NCI-H1436 (cell line): ENCODE measurements at places on chromosomes 12 and 14.

GRCh38 chr14:65084554-65085505 is 17.5 kb downstream of the MAX start:
- DNase-seq, result no peak

DNA sequence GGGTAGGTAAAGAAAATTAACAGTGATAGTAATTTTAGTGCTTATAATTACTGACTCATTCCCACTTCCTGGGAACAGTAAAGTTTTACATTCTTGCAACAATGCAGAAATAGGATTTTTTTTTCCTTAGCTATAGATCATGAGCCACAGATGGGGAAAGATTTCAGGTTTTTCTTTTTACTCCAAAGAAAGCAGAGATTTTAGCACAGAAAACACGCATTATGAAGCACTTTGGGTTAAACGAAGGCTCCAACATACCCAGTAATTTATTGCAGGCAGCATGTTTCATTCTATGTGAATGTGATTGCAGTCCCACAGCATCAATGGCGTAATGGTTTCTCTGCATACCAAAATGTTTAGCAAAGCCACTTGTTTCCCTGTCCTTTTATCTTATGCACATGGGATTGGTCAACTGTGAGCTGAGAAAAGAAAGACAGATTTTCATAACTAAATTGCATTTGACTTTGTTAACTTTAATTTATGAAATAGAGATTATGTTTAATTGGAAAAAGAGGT is 124.6 kb upstream of the E2F7 start:
- DNase-seq, result no peak

GRCh38 chr12:96995861-96996260 is 88.8 kb downstream of the NEDD1 start:
- DNase-seq, result no peak

GRCh38 chr14:102819176-102819628 is 42.0 kb downstream of the TRAF3 start:
- DNase-seq, result no peak

DNA sequence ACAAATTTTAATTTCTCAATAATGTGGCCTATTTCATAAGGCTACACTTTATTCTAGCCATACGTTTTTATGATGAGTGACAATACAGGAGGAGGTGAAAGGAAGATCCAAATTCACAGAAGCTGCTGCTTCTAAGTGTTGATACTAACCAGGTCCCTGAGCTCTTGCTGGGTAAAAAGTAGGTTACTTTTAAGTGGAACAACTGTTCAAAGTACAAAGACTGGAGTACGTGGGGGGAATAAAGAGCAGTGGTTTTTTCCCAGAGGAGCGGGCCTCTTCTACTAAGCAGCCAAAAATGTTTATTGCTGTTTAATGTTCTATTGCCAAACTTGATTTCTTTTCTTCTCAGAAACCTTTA is 301.8 kb downstream of the AEBP2 start:
- DNase-seq, result no peak

- no peak for DNase-seq
These were observed 159.2 kb downstream of the MYRFL start for GRCh38 chr12:69984241-69984640.

DNA sequence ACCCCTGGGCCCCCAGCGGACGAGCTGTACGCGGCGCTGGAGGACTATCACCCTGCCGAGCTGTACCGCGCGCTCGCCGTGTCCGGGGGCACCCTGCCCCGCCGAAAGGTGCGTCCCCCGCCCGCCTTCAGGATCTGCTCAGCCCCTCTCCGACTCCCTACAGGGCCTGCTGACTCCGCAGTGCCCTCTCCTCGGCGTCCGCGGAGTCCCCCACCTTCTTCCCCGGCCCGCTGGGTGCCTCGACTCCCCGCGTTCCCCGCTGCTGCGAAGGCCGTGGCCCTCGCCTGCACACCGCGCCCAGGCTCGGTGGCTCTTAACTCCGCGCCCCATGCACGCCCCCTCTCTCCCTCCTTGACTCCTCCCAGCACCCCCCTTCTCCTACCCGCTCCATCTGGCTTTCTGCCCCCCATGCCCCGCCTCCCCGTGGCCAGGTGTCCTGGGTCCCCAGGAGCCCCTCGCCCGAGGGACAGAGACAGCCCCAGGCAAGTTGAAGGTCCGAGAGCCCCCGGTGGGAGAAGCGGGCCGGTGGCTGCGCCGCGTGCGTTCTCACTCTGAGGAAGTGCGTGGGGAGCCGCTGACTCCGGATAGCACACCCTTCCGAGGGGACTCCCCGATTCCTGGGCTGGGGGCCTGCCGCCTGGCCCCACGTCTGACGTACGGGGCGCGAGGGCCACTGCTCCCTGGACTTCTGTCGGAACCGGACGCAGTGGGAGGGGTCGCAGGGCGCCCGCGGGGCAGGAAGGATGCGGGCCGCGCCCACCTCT is 594 bp downstream of the TAMALIN start:
- no peak for DNase-seq

DNA sequence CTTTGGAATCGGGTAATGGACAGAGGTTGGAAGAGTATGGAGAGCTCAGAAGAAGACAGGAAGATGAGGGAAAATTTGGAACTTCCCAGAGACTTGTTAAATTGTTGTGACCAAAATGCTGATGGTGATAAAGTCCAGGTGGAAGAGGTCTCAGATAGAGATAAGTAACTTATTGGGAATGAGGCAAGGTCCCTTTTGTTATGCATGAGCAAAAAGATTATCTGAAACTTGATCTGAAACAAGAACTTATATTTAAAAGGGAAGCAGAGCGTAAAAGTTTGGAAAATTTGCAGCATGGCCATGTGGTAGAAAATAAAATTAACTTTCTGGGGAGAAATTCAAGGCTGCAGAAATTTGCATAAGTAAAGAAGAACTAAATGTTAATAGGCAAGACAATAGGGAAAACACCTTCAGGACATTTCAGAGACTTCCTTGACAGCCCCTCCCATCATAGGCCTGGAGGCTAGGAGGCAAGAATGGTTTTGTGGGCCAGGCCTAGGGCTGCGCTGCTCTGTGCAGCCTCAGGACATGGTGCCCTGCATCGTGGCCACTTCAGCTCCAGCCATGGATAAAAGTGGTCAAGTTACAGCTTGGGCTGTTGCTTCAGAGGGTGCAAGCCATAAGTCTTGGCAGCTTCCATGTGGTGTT is 425.7 kb upstream of the PRICKLE1 start:
- no peak for DNase-seq

- no peak for DNase-seq
These were observed 13.7 kb downstream of the PLEKHG6 start for GRCh38 chr12:6323995-6324711.

- no peak for DNase-seq
These were observed 40.9 kb downstream of the OSBPL8 start for GRCh38 chr12:76518699-76519098.

GRCh38 chr12:122891661-122892525 is 4.0 kb downstream of the VPS37B start:
- no peak for DNase-seq

- peak; percentile 61 for DNase-seq
These were observed 60.6 kb downstream of the SLC25A47 start for GRCh38 chr14:100383727-100384158.

DNA sequence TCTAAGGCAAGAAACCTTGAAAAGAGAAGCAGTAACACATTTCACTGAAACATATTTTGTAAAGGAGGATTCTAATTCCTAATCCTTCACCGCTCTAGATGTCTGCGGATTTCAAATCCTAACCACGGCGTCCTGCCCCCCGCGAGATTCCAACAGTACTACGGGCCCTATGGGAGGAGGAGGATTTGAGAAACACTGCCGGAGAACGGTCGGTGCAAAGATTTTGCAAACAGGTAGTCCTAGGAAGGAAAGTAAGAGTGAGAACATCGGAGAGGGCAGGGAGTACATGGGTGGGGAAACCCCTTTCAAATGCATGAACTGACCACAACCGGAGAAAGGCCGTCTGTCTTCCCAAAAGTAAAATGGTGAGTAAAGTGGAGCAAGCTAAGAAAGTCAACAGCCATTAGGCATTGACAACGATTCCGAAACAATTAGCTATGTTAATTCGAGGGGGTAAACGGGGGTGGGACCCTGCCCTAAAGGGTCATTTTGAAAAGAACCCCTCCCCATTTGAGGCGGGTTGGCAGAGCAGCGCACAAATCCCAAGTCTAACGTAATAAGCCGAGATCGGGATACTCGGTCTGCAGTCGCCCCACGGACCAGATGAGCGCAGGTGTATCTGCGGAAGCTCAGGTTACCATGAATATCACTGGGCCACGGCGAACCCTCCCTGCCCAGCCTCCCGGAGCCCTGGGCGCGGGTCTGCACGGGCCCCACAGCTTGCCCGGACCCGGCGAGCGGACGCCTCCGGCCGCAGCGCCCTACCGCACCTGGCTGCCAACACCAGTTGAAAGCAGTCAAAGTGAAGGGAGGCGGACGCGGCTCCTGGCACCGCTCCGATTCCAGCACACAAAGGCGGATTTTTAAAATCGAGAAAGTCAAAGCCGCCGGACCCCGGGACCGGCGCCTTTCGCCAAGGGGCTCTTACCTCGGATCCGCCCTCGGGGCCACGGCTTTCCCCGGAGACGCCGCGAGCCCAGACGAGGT is 662 bp downstream of the EPS8 start:
- no peak for DNase-seq

GRCh38 chr12:70561550-70561949 is 75.7 kb downstream of the PTPRB start:
- DNase-seq, result no peak

DNA sequence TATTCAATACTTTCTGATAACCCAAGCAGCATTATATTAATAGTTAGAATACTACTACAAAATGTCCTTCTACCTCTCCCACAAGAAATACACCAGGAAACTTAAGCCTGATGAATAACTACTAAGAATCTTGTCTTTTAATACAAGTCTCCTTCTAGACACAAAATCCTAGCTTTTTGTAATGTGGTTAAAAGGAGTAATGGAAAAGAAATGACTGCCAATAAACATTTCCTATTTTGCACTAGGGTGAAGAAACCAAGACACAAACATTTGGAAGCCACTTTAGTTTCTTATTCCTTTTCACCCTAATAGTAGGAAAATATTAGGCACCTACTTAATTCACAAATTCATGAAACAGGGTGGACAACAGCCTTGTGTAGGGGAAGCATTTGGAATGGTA is 51.3 kb upstream of the TTC7B start:
- no peak for DNase-seq

DNA sequence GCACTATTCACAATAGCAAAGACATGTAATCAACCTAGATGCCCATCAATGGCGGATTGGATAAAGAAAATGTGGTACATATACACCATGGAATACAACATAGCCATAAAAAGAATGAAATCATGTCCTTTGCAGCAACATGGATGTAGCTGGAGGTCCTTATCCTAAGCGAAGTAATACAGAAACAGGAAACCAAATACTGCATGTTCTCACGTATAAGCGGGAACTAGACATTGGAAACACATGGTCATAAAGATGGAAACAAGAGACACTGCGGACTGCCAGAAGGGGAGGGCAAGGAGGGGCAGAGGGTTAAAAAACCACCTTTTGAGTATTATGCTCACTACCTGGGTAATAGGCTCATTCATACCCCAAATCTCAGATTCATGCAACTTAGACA is 234.1 kb upstream of the PLXNC1 start:
- DNase-seq, result no peak

- DNase-seq, result no peak
These were observed 91.9 kb downstream of the SAMD4A start for GRCh38 chr14:54658836-54659235.

- no peak for DNase-seq
These were observed 31.6 kb upstream of the FRS2 start for GRCh38 chr12:69438539-69438938.

DNA sequence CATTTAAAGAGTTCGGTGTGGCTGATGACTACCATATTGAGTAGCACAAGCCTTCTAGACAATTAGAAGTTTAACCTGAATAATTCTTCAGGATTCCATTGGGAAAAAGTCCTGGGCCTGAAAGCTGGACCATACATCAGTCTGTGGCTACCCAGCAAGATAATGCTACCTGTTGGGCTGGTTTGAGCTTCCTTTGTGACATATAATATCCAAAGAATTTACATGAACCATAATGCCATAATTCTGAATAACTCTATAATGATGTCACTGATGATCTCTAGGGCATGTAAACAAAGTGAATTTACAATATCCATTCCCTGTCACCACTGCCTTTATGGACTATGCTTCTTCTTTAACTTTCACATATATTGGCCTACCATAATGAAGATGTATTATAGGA is 3.8 kb upstream of the YBX3 start:
- DNase-seq, result no peak
